B cell (primary cell): ENCODE measurements at places on chromosomes 11 and 22. TPM values are rescaled to one million over a fixed set of nuclear protein-coding genes. Genes with fewer than 3 reads are reported as not detected.

GRCh38 chr11:129974237-129974636, 28.4 kb downstream of the PRDM10 start:
- peaks cover 28% of the 10 kb centered on the region for H3K4me1 ChIP-seq
- no peaks in the 10 kb centered on the region for H3K27me3 ChIP-seq
- no peaks in the 10 kb centered on the region for H3K36me3 ChIP-seq
- H3K4me3 ChIP-seq = no peak overlapping the region
- DNase-seq = no peak

- DNase-seq = no peak
- peaks cover 49% of the 10 kb centered on the region for H3K4me1 ChIP-seq
- H3K36me3 ChIP-seq = no peaks in the 10 kb centered on the region
These were observed 57.2 kb upstream of the PRDM11 start for GRCh38 chr11:45089251-45089650.

GRCh38 chr11:2767801-2768200, 68.0 kb upstream of the KCNQ1OT1 start:
- H3K27me3 ChIP-seq = no peaks in the 10 kb centered on the region
- H3K4me1 ChIP-seq = no peaks in the 10 kb centered on the region
- H3K4me3 ChIP-seq = no peak overlapping the region
- no peak overlapping the region for H3K27ac ChIP-seq
- no peak for DNase-seq

DNA sequence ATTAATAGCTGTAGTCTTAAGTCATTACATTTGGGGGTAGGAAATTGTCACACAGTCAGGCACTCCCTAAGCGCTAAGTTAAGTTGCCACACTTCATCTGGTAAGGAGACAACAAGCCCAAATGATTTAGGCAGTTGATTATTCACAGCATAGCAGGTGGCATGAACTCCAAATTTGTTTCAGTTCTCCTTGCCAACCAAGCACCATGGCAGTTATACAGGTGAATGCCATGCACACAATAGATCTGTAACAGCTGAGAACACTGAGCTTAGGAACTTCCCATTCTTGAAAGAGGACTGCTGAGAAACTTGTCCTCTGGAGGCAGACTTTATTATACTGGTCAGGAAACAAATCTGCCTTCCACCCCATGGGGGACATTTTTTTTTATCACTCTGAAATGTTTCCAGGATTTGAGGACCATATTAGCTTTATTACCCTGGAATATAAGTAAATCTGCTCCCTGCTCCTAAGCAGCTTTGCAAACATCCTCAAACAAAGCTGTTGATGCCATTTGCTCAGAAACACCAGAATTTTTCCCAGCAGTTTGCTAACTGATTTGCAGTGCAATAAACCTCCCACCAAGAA, 5.1 kb upstream of the INTS4 start:
- H3K36me3 ChIP-seq = no peaks in the 10 kb centered on the region
- peak; percentile 76 for DNase-seq
- H3K27ac ChIP-seq = peak overlapping the region; percentile 87
- no peaks in the 10 kb centered on the region for H3K27me3 ChIP-seq
- no peak overlapping the region for H3K4me3 ChIP-seq

GRCh38 chr11:13465909-13466371, 2.9 kb upstream of the BTBD10 start:
- H3K27me3 ChIP-seq = peaks cover 8% of the 10 kb centered on the region
- H3K4me1 ChIP-seq = peaks cover 17% of the 10 kb centered on the region
- DNase-seq = peak; percentile 46
- H3K27ac ChIP-seq = no peak overlapping the region
- H3K4me3 ChIP-seq = no peak overlapping the region

- no peak overlapping the region for H3K27ac ChIP-seq
- no peak overlapping the region for H3K4me3 ChIP-seq
- H3K36me3 ChIP-seq = no peaks in the 10 kb centered on the region
- H3K4me1 ChIP-seq = no peaks in the 10 kb centered on the region
- no peak for DNase-seq
- H3K27me3 ChIP-seq = peaks cover 9% of the 10 kb centered on the region
These were observed 111.2 kb downstream of the LRRC32 start for GRCh38 chr11:76559346-76559745.

DNA sequence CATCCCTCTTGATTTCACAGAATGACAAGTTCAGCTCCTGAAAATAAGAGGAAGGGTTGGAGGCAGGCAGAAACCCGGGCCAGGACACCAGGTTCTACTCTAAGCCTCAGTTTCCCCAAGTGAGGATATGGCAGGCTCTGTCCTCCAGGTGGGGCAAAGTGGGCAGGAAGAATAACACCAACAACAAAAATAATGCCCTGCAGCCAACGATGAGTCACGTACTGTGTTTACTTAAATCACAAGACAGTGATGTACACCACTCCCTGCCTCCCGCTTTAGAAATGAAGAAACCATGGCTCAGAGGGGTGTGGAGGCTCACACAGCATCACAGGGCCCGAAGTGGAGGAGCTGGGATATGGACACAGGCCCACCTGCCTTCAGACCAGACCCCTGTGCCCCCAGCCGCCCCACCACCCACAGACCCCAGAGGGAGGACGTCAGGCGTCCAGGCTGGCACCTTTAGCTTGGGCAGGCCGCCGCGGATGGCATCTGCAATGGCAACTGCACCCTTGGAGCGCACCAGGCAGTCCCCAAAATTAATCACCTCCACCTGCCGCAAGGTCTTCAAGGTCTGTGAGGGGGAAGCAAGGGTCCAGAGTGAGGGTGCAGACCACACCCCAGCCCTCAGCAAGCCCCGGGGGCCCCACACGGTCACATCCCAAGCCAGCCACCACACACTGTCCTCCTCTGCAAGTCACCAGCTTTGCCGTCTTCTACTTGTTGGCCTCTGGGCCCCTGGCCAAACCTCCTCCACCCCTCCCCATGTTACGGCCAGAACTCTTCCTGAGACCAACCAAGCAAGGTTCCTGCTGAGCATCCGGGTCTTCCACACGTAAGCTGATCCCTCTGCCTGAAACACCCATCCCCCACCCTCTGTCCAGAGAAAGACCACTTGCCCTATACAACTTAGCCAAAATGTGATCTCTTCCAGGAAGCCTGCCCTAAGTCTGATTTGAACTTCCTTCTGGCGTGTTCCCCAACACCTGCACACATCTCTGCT, 15.8 kb upstream of the CHADL start:
- no peaks in the 10 kb centered on the region for H3K4me1 ChIP-seq
- DNase-seq = no peak
- H3K36me3 ChIP-seq = peaks cover 76% of the 10 kb centered on the region
- H3K27me3 ChIP-seq = no peaks in the 10 kb centered on the region

GRCh38 chr22:35575116-35575748, 34.6 kb downstream of the RASD2 start:
- no peak overlapping the region for H3K27ac ChIP-seq
- no peaks in the 10 kb centered on the region for H3K36me3 ChIP-seq
- DNase-seq = no peak
- no peaks in the 10 kb centered on the region for H3K27me3 ChIP-seq
- no peak overlapping the region for H3K4me3 ChIP-seq
- no peaks in the 10 kb centered on the region for H3K4me1 ChIP-seq

DNA sequence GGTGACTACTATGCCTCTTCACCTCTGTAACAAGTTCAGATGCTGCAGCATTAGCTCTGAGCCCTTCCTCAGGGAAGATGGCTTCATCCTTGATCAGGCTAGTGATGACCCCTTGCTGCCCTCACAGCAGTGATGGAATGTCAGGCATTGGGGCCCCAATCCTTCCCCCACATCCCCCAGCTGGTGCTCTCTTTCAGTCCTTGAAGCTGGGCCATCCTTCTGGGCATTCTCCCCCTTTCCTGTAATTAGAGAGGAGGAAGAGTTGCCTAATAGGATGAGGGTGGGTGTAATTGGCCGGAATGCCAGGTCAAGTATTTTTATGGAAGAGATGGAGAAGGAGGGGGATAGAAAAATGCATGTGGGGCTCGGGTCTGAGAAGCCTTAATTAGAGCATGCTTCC, 62.6 kb downstream of the TRAF6 start:
- H3K36me3 ChIP-seq = no peaks in the 10 kb centered on the region
- DNase-seq = no peak
- H3K27me3 ChIP-seq = no peaks in the 10 kb centered on the region
- peaks cover 17% of the 10 kb centered on the region for H3K4me1 ChIP-seq
- no peak overlapping the region for H3K4me3 ChIP-seq

DNA sequence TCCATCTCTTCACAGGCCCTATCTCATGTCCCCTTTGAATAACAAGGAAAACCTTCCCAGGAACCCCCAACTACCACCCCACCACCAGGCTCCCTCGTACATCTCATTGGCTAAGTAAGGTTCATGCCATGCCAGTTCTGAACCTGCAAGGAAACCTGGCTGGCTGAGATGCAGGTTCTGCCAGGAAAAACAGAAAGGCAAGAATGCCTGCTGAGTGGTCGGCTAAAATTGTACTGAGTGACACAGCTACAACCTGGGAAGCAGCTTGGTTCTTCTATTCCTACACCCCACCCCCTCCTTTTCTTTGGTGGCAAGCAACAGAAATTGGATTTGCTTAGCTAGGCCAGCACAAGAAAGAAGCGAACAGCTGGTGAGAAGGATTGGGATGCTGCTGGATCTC, 36.1 kb upstream of the TSPAN18 start:
- H3K4me3 ChIP-seq = no peak overlapping the region
- H3K27me3 ChIP-seq = no peaks in the 10 kb centered on the region
- no peaks in the 10 kb centered on the region for H3K4me1 ChIP-seq
- DNase-seq = no peak

DNA sequence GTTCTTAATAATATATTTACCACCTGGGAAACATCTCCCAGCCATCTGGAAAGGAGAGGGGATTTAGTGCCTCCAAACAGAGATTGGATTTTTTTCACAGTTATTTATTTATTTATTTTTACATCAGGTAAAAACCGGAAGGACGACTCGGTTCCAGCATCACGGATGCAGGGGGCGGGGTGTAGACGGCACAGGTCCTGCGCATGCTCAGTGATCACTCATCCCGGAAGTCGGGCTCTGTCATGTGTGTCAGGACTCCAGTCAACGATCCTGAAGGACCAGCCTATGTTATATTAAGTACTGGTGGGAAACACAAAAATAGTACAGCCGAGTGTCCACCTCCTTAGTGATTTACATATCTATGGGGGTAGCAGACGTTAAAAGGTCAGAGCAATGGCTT, 467.6 kb downstream of the NTM start:
- H3K27me3 ChIP-seq = no peaks in the 10 kb centered on the region
- no peaks in the 10 kb centered on the region for H3K4me1 ChIP-seq
- H3K4me3 ChIP-seq = no peak overlapping the region
- H3K27ac ChIP-seq = no peak overlapping the region
- DNase-seq = no peak

DNA sequence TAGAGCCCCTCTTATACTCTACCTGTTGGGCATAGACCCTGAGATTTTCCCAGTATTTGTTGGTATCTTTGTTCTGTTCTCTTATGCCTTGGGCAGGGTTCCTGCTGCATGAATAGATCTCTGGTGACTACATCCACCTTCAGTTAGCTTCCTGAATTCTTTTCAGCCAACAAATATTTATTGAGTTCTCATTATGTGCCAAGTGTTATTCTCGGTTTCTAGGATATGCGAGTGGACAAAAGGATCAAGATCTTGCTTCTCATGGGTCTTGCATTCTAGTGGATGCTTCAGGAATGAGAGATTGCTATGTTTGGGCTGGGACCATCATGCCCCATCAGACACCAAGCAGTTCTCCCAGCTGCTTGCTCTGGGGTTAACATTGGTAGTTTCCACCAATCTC, 340.0 kb downstream of the METTL15 start:
- no peak overlapping the region for H3K27ac ChIP-seq
- no peaks in the 10 kb centered on the region for H3K36me3 ChIP-seq

DNA sequence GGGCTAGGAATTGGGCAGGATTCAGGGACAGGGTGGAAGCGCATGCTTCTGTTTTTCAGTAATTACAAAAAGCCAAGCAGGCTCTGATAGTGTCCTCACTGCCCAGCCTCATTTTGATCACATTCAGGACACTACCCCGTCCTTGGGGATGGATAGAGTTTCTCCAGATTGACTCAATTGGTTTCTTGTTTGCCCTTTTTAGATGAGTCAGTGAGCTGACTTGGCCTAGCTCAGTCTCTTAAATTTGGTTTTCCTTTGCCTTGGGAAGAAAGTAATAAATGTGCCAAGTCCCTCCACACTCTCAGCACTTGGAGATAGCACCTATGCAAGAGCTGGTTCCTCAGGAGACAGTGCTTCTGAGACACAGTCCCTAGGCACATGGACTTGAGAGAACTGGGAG, 25.5 kb downstream of the DKK3 start:
- H3K4me3 ChIP-seq = no peak overlapping the region
- no peak overlapping the region for H3K27ac ChIP-seq
- DNase-seq = no peak
- no peaks in the 10 kb centered on the region for H3K27me3 ChIP-seq
- H3K36me3 ChIP-seq = no peaks in the 10 kb centered on the region

- H3K36me3 ChIP-seq = no peaks in the 10 kb centered on the region
- peaks cover 10% of the 10 kb centered on the region for H3K4me1 ChIP-seq
- no peak overlapping the region for H3K27ac ChIP-seq
- peaks cover 12% of the 10 kb centered on the region for H3K27me3 ChIP-seq
These were observed 14.2 kb upstream of the RASD2 start for GRCh38 chr22:35526333-35526979.

GRCh38 chr11:73143126-73143838, 1.2 kb upstream of the FCHSD2 start:
- no peaks in the 10 kb centered on the region for H3K27me3 ChIP-seq
- peaks cover 71% of the 10 kb centered on the region for H3K4me1 ChIP-seq
- H3K36me3 ChIP-seq = peaks cover 17% of the 10 kb centered on the region
- H3K4me3 ChIP-seq = peak overlapping the region; percentile 95
- peak overlapping the region; percentile 93 for H3K27ac ChIP-seq

- H3K4me3 ChIP-seq = no peak overlapping the region
- no peaks in the 10 kb centered on the region for H3K27me3 ChIP-seq
- no peak for DNase-seq
- no peaks in the 10 kb centered on the region for H3K36me3 ChIP-seq
- no peaks in the 10 kb centered on the region for H3K4me1 ChIP-seq
These were observed 10.9 kb upstream of the SOX6 start for GRCh38 chr11:16367252-16367651.

- no peaks in the 10 kb centered on the region for H3K4me1 ChIP-seq
- H3K27me3 ChIP-seq = no peaks in the 10 kb centered on the region
- DNase-seq = peak; percentile 66
- H3K4me3 ChIP-seq = no peak overlapping the region
These were observed 23.2 kb downstream of the CAPN1 start for GRCh38 chr11:65204646-65205601.

PPP1CA gene
- total RNA-seq = 248 and 251 TPM in 2 replicates

TSPO gene
- total RNA-seq = 54.9 and 56.2 TPM in 2 replicates

SCGB1D4 gene
- not detected in 2 replicates for total RNA-seq

FAM180B gene
- total RNA-seq = 0.20 TPM in 1 of 2 replicates, not detected in the other

HORMAD2 gene
- total RNA-seq = not detected in 2 replicates

PGAP2 gene
- 20.5 and 20.8 TPM in 2 replicates for total RNA-seq

YPEL4 gene
- total RNA-seq = 1.1 and 1.9 TPM in 2 replicates

OR51B2 gene
- not detected in 2 replicates for total RNA-seq

USP35 gene
- 4.5 and 6.0 TPM in 2 replicates for total RNA-seq

HEPN1 gene
- total RNA-seq = not detected in 2 replicates

GLB1L3 gene
- not detected in 2 replicates for total RNA-seq

ROBO4 gene
- not detected in 2 replicates for total RNA-seq

SMTNL1 gene
- total RNA-seq = not detected in 2 replicates

KRTAP5-7 gene
- total RNA-seq = 0.59 and 0.70 TPM in 2 replicates
